ENCODE measurements at places on chromosomes 2 and 18. TPM values are rescaled to one million over a fixed set of nuclear protein-coding genes. Genes with fewer than 3 reads are reported as not detected.

The DSG1 gene
- not detected for total RNA-seq

The TRIM43 gene
- total RNA-seq, result not detected

The NAT8 gene
- 94.4 TPM for total RNA-seq

The ZEB2 gene
- 136 TPM for total RNA-seq

The CCDC138 gene
- total RNA-seq, result 3.2 TPM

The KLF7 gene
- total RNA-seq, result 61.5 TPM

DNA sequence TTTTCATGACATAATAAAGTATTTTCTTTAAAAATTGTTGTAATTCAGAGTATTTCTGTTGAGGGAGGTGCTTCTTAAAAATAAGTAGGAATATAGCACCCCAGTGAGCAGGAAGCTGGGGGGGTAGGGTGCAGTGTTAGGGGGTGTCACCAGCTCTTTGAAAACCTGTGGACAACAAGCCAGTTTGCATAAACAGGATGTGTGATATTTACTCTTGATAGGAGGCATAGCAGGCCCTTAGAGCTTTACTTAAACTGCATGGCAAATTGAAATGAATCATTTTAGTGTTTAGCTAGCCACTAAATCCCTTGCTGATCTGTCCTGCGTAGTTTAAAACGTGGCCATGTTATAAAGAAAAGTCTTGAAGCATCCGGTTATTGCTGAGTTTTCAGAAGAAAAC, 8.4 kb downstream of the TGIF1 start:
- DNase-seq, result no peak

- no peak for DNase-seq
Measured at GRCh38 chr2:202113571-202114142, 40.6 kb downstream of the KIAA2012 start.

DNA sequence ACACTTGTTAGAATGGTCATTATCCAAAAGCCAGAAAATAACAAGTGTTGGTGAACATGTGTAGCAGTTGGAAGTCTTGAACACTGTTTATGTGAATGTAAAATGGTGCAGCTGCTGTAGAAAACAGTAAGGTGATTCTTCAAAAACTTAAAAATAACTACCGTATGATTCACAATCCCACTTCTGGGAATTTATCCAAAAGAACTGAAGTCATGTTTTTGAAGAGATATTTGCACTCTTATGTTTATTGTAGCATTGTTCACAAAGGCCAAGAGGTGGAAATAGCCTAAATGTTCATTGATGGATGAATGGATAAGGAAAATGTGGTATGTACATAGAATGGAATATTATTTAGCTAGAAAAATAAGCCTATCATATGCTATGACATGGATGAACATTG, 6.3 kb upstream of the SPP2 start:
- DNase-seq, result no peak

DNA sequence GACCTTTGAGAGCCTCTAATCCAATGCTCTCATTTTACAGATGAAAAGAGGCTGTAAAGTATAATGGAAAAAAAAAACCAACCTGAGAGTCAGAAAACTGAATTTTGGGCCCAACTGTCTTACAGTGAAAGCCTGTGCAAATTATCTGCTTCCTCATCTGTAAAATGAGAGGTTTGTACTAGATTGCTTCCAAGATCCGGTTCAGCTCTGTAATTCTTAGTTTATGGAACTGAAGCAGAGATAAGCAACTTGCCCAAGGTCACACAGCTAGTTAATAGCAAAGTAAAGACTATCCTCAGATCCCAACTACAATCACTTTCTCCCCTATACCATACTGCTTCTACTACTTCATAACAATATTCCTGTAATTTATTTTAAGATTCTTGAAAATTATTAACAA, 6.3 kb downstream of the TLK1 start:
- no peak for DNase-seq

GRCh38 chr2:179467111-179467510, 202.5 kb upstream of the SESTD1 start:
- DNase-seq, result no peak

- no peak for DNase-seq
Measured at GRCh38 chr2:160268151-160268781, 68.2 kb upstream of the ITGB6 start.

DNA sequence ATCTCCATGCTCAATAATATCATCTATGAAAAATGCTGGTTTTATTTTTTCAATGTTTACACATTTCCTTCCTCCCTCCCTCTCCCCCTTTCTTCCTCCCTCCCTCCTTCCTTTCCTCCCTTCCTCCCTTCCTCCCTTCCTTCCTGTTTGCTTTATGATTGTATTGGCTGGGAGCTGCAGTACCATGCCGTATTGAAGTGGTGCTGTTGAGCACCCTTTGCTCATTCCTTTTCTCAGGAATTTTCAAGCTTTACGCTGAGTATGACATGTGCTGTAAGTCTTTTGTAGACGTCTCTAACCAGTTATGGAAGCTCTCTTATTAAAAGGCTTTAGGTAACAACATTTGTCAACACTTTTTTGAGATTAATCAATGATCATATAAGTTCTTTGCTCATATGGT, 100.4 kb downstream of the SNTG2 start:
- peak; percentile 47 for DNase-seq

- no peak for DNase-seq
Measured at GRCh38 chr2:144824306-144825080, 304.6 kb upstream of the ZEB2 start.

GRCh38 chr2:112701052-112701451, 19.8 kb upstream of the NT5DC4 start:
- DNase-seq, result no peak

- no peak for DNase-seq
Measured at GRCh38 chr2:74393525-74393924, 13.4 kb upstream of the DCTN1 start.

DNA sequence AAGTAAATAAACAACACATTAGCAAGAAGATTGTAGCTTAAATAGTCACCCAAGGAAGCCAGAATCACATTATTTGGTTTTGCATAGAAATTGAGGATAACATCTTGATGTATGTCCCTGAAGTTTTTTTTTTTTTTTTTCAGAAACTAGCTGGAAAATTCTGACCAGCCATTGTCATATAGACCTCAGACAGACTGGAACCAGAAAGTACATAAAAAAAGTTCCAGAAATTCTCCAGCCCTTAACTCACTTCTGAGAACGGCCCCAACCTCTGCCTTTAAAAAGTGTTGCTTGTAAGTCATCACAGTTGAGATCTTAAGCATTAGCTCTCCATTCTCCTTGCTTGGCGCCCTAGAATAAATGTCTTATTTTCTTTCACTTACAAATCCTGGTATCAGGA, 350.5 kb downstream of the CCDC85A start:
- DNase-seq, result no peak

DNA sequence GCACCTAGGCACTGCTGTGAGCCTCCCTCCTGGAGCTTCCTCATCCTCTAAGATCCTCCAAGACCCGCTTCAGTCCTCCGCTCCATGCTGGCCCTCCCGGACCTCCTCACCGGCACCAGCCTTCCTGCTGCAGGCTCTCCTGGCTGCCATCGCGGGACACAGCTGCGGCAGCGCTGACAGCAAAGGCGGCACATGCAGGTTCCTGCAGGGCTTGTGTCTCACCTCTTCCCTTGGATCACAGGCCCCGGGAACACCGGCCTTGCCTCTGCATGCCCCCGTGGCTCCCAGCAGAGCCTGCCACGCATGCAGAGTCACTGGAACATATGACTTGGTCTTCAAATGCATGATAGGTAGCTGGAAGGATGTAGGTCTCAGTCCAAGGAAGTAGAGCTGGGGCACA, 67.2 kb downstream of the PTGR3 start:
- DNase-seq, result no peak

DNA sequence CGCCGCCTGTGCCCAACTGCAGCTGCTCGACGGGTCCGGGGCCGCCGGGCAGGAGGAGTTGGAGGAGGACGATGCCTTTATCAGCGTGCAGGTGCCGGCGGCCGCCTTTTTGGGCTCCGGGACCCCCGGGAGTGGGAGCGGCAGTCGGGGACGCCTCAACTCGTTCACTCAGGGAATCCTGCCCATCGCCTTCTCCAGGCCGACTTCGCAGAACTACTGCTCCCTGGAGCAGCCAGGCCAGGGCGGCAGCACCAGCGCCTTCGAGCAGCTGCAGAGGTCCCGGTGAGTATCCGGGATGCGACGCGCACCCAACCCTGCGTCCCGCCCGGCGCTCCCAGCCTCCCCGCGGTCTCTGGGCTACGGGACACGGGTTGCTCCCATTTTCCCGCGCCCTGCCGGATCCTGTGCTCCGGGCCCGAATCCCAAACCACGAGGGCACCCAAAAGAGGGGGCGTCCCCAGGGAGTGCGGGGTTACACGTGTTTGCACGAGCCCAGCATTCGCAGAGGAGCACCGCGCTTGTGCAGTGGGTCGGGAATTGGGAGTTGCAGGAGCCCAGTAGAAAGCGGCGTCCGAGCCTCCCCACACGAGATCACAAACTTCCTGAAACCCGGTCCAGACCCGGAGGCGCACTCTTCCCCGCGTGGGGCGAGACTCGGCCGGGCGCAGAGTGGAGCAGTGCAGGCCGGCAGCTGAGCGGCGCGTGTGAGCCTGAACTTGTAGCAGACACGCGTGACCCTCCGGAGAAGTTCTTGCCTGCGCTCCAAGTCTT, 1.2 kb downstream of the CABLES1 start:
- peak; percentile 46 for DNase-seq

GRCh38 chr2:203728321-203728720, 21.9 kb downstream of the CD28 start:
- no peak for DNase-seq

- no peak for DNase-seq
Measured at GRCh38 chr2:30362468-30363081, 84.5 kb upstream of the LCLAT1 start.

DNA sequence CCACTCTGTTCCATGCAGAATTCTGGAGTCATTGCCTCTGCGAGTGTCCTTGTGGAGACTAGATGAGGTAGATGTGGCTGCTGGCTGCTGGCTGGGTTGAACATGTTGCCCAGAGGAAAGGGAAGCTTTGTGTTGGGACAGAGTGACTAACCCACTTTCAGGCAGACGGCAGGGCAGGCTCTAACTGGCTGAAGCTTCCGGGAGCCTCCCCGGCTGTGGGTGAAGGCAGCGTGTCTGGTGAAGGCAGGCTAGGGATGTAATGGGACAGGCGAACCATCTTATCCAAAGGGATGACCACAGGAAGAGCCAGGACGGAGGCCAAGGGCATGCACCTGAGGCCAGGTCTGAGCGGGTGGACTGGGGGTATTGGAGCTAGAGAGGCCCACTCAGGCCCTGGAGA, 16.0 kb downstream of the ASPRV1 start:
- no peak for DNase-seq

DNA sequence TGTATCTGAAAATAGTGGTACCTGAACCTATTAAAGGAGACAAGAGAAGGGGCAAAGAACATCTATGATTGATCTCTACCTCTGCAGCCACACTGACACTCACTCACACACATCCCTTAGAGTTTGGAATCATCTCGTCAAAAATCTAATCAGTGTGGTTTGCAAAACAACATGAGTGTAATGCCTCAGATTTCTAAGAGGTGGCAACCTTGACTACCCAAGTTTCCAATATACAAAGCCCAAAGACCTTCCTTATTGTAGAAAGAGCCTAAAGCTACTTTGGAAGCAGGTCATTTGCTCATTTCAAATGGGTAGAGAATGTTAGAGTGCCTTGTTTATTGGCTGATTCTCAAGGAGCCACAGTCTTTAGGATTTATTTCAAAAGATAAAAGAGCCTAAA, 444.9 kb downstream of the ARHGAP15 start:
- no peak for DNase-seq

GRCh38 chr2:37231241-37232130, at the start of the genes CEBPZ and NDUFAF7:
Gene CEBPZ (minus strand): TSS chr2:37231596. CDS start chr2:37231567, 29 bp downstream.
Gene NDUFAF7 (plus strand): TSS chr2:37231658. CDS start chr2:37231706, 48 bp downstream.
- peak; percentile 92 for DNase-seq

DNA sequence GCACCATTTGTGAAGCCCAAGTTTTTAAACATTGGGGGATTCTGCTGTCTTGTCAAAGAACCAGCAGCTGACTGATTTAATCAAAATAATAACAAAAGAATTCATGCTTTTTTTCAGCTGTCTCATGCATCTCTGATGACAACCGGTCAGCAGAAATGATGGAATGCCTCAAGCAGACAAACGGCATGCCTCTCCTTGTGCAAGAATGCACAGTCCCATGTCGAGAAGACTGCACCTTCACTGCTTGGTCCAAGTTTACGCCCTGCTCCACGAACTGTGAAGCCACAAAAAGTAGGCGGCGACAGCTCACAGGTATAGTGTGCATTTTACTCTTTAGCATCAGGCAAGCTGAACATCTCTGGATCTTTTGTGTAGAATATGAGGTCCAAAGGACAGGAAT, 558.8 kb upstream of the HNMT start:
- no peak for DNase-seq

DNA sequence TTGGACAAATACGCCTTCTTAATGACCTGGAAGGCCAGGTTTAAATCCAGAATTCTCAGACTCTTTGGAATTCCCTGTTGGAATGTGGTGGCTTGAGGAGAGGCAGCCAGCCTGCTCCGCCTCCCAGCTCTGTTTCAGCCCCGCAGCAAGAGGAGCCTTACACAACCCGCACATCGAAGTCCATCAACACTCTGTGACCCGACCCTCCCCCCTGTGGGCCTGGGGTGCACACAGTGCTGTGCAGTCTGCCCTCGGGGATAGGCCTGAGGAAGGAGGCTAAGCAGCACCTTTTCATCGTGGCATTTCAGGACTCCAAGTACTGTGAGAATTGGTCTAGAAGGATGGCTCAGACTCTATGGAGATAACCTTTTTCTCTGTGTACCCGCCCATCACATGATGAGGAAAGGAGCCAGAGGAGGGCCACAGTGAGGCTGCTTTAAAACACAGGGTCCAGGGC, 73.7 kb downstream of the GREB1L start:
- no peak for DNase-seq

DNA sequence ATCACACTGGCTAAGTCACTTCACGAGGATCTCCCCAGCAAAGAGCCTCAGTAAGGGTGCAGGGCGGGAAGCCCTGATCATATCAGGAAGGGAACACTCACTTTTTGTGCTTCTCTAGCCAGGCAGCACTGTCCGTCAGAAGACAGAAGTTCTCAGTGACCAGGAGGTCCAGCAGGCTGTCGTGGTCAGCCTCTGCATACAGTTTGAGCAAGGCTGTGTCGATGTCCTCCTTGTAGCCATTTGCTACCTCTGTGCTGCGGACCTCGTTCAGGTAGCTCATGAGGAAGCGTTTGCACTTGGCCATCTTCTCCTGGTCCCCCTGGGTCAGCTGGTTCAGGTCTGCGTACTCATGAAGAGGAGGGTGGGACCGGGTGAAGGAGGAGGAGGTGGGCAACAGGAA, 38.7 kb downstream of the GPR45 start:
- DNase-seq, result no peak
